ENCODE measurements at places on chromosomes 5 and 9.

DNA sequence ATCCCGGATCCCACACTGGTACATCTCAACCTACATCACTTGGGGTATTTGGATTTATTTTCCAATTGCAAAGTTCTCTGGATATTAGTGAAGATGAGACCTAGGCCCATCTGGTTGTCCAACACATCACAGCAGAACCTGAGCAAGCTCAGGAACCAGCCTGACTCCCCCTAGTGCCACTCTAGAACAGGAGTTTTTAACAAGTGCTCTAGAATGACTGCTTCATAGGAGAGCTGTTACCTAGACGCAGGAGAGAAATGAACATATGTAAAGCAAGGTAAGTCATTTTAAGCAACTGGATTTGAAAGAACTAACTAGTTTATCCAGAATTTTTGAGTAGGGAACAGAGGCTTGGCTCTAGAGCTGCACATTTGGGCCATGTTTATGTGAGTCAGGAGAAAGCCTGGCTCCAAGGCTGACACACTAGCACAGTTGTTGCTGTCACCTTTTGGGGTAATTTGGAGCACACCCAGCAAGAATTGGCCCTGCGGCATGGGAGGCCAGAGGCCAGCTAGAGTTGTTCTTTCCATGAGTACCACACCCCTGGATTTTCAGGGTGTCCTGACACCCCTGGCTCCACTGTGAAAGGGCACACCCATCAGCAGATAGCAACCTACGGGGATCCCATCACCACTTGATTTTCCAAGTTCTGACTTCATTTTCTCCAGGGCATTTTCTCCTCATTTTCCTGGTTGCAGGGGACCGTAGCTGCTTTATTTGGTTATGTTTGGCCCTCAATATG is 110.9 kb upstream of the LPAR1 start:
- DNase-seq: no peak

GRCh38 chr9:14723301-14723700 is 768 bp upstream of the CER1 start:
- DNase-seq: no peak

- DNase-seq: no peak
These were observed 147.5 kb upstream of the ALDH1B1 start for GRCh38 chr9:38244971-38245370.

GRCh38 chr5:148931453-148932057 is 105.1 kb downstream of the ADRB2 start:
- no peak for DNase-seq

DNA sequence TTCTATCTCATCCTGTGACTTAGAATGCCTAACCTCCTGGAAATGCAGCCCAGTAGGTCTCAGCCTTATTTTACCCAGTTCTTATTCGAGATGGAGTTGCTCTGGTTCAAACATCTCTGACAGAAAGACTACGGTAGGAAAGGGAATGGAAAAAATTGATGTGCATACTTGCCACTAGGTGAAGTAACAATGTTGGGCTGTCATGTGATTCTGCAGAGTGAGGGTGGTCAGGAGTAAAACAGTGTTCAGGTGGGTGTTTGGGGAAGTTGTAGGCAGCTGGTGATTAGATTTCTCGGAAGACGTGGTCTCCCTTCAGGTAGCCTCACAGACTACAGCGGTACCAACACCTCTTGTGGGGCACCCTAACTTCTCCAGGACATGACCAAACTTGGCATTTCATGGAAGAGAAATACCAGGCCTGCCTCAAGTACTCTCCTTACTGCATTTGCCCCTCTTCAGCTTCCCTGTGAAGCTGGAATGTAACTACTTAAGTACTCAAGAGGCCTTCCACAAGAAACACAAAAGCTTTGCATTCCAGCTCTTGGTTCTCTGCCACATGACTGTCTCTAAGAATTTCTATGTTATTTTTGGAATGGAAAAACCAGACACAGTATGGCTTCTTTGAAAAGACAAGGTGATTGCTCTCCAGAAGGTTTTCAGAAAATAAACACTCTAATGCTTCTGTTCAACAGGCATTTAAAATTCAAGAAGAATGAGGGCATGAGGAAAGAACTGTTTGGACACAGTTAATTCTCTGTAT is 17.4 kb upstream of the ENTREP1 start:
- DNase-seq: no peak

- no peak for DNase-seq
These were observed 108.4 kb downstream of the ALDH1A1 start for GRCh38 chr9:72844440-72844768.

GRCh38 chr5:127409246-127409917 is 108.1 kb upstream of the PRRC1 start:
- no peak for DNase-seq

- no peak for DNase-seq
These were observed 250.4 kb upstream of the CHD1 start for GRCh38 chr5:99179206-99179605.

- no peak for DNase-seq
These were observed 213.7 kb downstream of the DRD1 start for GRCh38 chr5:175230299-175230698.

DNA sequence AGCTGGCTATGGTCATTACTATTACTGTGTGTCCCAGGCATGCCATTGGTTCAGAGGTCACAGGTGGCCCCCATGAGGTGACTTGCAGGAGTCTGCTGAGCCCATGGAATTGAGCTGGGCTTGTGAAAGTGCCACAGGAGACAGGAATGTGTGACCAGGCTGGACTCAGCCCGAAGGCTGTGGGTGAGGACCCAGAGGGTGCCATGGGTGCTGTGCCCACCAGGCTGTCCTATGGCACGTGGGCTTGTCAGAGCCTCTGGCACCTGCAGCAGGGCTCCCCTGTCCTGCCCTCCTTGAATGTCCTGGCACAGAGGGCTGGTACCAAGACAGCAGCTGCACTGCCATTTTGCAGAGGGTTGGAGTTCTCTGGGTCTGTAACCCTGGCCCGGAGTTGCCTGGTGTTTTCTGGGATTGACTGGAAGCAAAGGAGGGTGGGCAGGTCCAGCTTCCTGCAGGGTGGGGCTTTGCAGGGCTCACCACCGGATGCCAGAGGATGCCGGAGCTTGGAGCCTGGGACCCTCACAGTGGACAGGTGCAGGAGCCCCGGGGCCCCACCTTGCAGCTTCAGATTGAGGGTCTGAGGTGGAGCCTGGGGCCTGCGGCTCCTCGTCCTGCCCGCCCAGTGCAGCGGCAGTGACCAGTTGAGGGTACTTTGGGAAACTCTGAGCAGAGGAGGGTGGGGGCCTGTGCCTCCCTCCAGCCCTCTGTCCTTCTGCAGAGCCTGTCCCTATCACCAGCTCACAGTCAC is 14.2 kb downstream of the COL5A1 start:
- no peak for DNase-seq

DNA sequence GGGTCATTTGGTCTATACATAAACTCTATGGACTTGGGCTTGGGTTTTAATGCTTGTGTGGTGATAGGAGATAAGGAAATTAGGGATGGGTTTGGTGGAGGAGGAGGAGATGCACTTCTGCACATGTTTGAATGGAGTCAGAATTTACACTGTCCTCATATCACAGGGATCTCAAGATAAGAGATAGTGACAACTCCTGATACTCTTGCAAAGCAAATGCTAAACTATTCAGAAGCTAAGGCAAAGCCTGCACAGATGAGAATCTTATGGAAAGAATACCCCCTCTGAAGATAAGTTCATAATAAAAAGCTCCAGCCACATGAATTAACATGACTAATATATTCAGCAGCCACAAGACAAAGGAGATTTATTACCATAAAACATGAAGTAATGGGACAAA is 90.2 kb downstream of the XRCC4 start:
- no peak for DNase-seq

DNA sequence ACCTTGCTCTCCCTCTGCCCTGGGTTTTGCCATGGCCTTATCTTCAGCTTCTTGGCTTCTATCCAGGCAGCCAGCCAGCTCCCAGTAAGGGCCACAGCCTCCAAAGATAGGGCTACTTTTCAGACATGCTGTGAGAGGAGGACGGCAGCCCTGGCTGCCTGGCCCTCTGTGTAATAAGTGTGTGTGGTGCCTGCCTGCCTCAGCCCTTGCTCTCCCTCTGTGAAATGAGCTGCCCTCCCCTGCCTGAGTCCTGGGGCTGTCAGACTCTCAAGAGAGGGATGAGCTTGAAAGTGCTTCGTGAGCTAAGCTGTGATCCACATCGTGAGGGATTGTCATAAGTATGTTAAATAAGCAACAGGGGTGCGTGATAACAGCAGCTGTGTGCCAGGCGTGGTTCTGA is 8.1 kb downstream of the NDST1 start:
- no peak for DNase-seq

GRCh38 chr5:176870110-176870591 is 29.0 kb downstream of the HK3 start:
- DNase-seq: no peak

GRCh38 chr5:36640949-36641348 is 34.5 kb downstream of the SLC1A3 start:
- DNase-seq: no peak

- peak; percentile 8 for DNase-seq
These were observed 138.4 kb downstream of the LHFPL2 start for GRCh38 chr5:78509884-78510769.

- no peak for DNase-seq
These were observed 25.1 kb downstream of the COL15A1 start for GRCh38 chr9:98968601-98969337.

GRCh38 chr5:152560512-152561137 is 155.5 kb upstream of the NMUR2 start:
- no peak for DNase-seq

DNA sequence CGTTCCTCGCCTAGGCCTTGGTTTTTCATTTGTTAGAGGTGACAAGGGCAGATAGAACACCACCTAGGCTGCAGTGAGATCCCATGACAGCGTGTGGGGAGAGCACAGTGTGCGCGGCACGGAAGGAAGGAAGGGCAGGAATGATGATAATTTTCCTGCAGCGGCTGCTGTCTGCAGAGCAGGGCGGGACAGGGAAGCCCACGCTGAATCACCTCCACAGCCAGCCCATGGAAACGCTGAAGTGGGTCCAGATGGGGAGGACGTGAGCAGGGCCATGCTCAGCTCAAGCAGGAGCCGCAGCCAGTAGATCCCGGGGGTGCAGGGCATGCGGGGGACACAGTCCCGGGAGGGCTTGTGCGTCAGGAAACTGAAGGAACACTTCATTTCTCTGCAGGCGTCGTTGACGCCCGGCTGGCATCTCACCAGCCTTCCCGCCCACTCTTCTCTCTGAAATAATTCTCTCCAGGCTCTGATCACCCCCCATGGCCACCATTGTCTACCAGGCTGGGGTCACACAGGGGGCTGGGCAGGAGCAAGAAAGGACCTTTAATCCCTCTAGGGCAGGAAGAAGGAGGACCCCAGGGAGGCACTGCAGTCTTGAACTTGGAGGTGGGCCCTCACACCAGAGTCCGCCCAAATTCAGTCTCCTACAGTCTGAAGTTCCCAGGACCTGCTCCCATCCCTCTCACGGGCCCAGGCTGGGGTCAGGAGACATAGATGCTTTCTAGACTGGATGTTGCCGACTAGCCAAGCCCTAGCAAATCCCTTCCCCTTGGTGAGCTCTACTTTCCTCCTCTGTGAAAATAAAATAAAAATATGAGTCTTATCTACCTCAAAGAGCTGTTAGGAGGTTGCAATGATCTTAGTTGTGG is 20.9 kb upstream of the SYNPO start:
- DNase-seq: no peak

DNA sequence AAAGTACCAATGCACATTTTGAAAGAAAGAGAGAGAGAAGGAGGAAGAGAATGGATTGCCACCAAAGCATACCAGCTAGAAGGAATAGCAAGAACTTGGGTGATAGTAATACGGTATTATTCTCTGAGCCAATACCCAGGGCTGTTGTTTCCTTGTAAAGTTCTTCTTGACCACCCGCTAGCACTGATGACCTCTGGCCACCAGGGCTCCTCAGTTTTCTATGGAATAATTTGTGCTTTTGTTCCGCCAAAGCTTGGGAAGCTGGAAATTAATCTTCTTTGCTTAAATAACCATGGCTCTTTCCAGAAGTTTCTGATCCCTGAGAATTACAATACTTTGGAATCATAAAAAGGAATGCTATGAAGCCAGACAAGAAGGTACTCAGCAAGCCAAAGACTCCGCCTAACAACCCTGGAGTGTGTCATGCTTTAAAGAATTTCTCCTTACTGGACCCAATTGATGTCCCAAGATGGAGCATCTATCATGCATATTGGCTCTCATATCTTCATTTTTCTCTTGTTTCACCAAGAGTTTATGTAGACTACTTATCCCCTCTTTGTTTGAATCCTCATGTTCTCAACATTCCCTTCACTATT is 29.8 kb downstream of the OR2K2 start:
- no peak for DNase-seq

- no peak for DNase-seq
These were observed 36.2 kb upstream of the ZNF169 start for GRCh38 chr9:94222870-94223269.

DNA sequence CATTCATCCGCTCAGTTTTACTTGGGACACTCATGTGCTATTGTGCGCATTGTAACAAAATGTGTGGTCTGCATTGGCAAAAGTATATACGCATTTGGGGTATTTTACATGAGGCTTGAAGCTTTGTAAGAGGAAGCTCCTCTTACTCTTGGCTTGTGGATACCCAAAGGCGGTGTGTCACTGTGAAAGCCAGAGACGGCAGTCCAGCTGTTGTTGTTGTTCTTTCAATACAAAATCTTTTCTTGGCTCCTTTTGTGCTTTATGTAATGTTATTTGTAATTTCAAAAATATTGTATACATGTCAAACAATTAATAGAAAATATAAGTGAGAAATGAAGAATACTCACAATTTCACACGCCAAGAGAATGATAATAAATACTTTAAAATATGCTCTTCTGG is 128.3 kb upstream of the MOCS2 start:
- no peak for DNase-seq

GRCh38 chr5:150590979-150591695 is 49.3 kb upstream of the SYNPO start:
- DNase-seq: no peak

GRCh38 chr9:111516061-111516465 is 8.9 kb upstream of the ZNF483 start:
- DNase-seq: no peak

DNA sequence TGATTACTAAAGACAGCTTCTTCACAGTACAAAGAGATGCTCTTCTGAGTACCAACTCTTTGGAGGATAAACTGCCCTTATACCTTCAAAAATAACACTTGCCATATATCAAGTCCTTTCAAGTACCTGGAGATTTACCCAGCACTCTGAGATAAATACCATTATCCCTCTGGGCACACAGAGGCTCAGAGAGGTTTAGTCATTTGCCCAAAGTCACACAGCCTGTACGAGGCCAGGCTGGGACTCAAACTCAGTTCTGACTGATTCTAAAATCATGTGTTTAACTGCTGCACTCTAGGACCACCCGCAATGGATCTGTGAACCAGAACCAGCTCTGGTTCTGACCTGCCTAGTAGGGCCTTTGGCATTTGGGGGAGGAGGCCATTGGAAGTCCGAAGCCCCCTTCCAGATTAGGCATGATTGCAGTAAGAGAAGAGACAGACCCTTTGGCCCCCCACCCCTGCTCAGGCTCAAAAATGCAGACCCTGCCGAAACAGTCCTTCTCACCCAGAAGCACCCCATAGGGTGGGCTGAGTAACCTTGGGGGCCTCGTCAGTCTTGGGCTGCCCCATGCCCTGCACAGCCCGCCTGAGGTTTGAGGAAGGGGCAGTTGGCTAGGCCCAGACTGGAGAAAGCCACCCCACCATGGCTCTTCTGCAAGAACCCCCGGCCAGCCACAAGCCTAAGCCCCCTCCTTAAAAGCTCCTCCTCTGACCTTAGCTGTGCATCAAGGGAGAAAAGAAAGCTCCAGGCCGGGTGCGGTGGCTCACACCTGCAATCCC is 32.8 kb upstream of the IL17B start:
- no peak for DNase-seq

Measured in activated T-helper 1 cell treated with Interleukin-2 at 50 U/mL for 16 hours (primary cell).